Cardiac muscle cell (in vitro differentiated cells and primary cell): ENCODE measurements at places on chromosomes 5 and 9.

DNA sequence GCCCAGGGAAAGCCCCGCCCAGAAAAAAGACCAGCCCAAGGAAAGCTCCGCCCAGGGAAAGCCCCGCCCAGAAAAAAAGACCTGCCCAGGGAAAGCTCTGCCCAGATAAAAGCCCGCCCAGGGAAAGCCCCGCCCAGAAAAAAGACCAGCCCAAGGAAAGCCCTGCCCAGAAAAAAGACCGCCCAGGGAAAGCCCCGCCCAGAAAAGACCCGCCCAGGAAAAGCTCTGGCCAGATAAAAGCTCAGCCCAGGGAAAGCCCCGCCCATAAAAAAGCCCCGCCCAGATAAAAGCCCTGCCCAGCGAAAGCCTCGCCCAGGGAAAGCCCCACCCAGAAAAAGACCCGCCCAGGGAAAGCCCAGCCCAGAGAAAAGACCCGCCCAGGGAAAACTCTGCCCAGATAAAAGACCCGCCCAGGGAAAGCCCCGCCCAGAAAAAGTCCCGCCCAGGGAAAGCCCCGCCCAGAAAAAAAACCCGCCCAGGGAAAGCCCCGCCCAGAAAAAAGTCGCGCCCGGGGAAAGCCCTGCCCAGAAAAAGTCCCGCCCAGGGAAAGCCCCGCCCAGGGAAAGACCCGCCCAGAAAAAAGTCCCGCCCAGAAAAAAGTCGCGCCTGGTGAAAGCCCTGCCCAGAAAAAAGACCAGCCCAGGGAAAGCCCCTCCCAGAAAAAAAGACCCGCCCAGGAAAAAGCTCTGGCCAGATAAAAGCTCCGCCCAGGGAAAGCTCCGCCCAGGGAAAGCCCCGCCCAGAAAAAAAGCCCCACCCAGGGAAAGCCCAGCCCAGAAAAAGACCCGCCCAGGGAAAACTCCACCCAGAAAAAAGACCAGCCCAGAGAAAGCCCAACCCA lies 11.9 kb downstream of the GRIN1 start:
- DNase-seq, result no peak

- no peak for DNase-seq
Measured at GRCh38 chr5:100889165-100889743, 13.8 kb downstream of the ST8SIA4 start.

DNA sequence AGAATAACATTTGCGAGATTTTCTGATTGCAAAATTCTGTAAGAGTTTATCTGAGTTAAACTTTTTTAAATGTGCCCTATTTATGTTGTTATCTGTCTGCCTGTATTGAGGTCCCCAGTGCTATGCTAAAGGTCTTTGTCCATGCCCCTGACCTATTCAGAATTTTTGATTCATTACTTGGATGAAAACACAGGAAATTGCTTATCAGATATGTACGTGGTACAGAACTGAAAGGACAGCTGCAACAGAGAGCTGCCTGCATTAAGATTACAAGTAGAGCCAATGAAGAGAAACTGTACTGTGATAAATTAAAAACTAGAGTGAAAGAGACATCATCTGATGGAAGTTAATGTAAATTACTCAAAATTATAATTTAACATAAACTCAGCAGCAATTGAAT lies 408.8 kb downstream of the ADGRV1 start:
- DNase-seq, result no peak

- DNase-seq, result no peak
Measured at GRCh38 chr5:11905206-11905605, 960 bp upstream of the CTNND2 start.

- DNase-seq, result no peak
Measured at GRCh38 chr9:114012126-114012525, 66.0 kb downstream of the AMBP start.
